ENCODE measurements at places on chromosomes 13 and 19.
A peak's percentile ranks its signal among the peaks of the same experiment; 100 is the strongest.

- DNase-seq = no peak
Measured at GRCh38 chr19:29092712-29093552, 120.0 kb downstream of the UQCRFS1 start.

DNA sequence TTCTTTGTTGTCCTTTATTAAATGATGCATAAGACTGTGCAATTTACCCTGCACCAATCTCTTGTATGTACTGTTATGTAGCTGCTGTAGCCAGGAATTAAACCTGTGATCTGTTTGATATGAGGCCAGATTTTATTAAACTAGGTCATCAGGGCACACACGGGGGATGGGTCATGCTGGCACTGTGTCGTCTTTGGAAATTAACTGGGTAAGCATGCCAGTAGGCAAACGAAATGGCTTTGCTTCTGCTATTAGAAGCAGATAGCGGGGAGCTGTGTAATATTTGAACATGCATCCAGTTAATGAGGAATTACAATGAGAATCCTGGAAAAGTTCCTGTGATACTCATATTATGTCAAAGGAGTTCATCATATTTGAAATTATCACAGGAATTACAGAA is 23.5 kb downstream of the MTUS2 start:
- no peak for DNase-seq

DNA sequence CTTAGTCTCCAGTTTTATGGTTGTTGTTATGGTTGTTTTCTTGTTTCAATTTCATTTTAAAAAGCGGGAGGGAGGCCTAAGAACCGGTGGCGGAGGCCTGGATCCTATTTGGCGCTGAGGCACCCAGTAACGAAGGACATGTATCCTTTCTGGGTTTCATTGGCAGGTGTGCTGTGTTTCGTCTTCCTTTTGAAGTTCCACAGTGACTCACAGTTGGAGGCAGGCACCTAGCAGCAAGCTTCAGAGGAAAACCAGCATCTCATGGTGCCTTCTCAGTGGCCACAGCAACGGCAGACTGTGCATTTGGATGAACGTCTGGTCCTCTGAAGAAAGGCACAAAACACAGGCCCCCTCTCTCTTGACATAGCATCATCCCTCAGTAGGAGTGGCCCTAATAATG is 697.2 kb downstream of the EFNB2 start:
- DNase-seq = no peak

GRCh38 chr13:26946684-26947343 is 186.2 kb upstream of the GPR12 start:
- DNase-seq = peak; percentile 66

GRCh38 chr19:10270616-10271394 is at the start of gene ICAM1:
Gene ICAM1 (plus strand): TSS chr19:10271120. CDS start chr19:10271160, 40 bp downstream.
- peak; percentile 39 for DNase-seq

GRCh38 chr13:45361596-45362206 is 20.7 kb upstream of the TPT1 start:
- peak; percentile 34 for DNase-seq

GRCh38 chr13:34452831-34453230 is 489.2 kb upstream of the NBEA start:
- no peak for DNase-seq

GRCh38 chr19:17020823-17021222 is 5.8 kb downstream of the CPAMD8 start:
- DNase-seq = no peak

- DNase-seq = no peak
Measured at GRCh38 chr19:1047696-1048147, 7.8 kb downstream of the ABCA7 start.

GRCh38 chr13:94234738-94235137 is 244.7 kb downstream of the DCT start:
- no peak for DNase-seq

- no peak for DNase-seq
Measured at GRCh38 chr19:48968813-48969218, 3.7 kb downstream of the FTL start.

GRCh38 chr19:49831592-49831991 is 13.5 kb downstream of the MED25 start:
- no peak for DNase-seq

Data from AG10803 (cell line).